ENCODE measurements at places on chromosomes 11 and 22.

DNA sequence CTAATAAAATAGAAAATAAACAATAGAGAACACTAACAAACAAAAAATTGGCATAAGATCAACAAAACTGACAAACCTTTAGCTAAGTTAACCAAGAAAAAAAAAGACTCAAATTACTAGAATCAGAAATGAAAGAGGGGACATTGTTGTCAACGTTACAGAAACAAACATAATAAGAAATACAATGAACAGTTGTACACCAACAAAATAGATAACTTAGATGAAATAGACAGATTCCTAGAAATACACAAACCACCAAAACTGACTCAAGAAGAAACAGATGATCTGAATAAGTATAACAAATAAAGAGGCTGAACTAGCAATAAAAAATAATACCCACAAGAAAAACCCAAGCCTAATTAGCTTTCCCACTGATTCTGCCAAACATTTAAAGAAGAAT lies 34.7 kb upstream of the TMPRSS4 start:
- no peak for DNase-seq

- DNase-seq: peak; percentile 3
These were observed 37.9 kb upstream of the NUP160 start for GRCh38 chr11:47886096-47886495.

GRCh38 chr11:15198284-15198683 lies 83.6 kb downstream of the INSC start:
- no peak for DNase-seq

- peak; percentile 24 for DNase-seq
These were observed 17.5 kb downstream of the FGF3 start for GRCh38 chr11:69801513-69802335.

- no peak for DNase-seq
These were observed 7.4 kb downstream of the HBG1 start for GRCh38 chr11:5242208-5242607.

GRCh38 chr22:22934543-22935055 lies 47.0 kb downstream of the IGLL5 start:
- no peak for DNase-seq

- DNase-seq: no peak
These were observed 438 bp downstream of the ZW10 start for GRCh38 chr11:113773092-113773415.

- no peak for DNase-seq
These were observed 56.0 kb downstream of the ZBTB16 start for GRCh38 chr11:114115451-114115928.

GRCh38 chr11:72924568-72925190 lies 110.5 kb downstream of the ATG16L2 start:
- no peak for DNase-seq

DNA sequence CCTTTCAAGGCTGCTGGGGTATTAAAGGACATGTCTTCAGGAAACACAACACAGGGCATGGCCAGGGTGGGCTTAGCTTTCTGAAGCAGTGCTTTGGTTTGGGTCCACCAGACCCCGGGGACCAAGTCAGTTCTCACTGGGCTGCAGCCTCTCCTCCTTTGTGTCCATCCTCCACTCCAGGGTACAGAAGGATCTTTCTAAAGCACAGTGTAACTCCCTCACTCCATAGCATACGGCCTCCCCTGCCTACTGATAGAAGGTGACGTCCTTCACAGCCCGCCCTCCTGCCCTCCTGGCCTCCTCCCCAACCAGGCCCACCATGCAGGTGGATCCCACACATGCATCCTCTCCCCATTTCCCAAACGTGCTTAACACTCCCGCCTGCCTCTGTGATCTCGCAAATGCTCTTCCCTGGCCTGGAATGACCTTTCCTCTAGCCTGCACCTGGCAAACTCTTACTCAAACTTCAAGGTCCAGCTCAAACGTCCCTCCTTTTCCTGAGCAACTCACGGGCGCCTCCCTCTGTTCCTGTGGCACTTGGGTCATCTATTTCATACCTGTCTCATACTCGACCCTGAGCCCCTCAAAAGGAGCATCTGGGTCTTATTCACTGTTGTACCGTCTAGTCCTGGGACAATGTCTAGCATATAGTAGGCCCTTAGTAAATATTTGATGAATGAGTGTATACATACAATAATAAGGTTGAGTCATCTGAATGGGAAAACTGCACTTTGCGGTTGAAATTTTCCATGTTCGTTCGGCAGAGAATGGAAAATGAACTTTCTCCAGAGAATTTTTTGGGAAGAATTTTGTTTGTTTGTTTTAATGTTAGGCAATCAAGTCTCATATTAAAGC lies 187.7 kb downstream of the EFCAB6 start:
- no peak for DNase-seq

- peak; percentile 92 for DNase-seq
These were observed 812 bp downstream of the FADD start for GRCh38 chr11:70203751-70204465.

- DNase-seq: no peak
These were observed 60.2 kb upstream of the HMGXB4 start for GRCh38 chr22:35197071-35197470.

DNA sequence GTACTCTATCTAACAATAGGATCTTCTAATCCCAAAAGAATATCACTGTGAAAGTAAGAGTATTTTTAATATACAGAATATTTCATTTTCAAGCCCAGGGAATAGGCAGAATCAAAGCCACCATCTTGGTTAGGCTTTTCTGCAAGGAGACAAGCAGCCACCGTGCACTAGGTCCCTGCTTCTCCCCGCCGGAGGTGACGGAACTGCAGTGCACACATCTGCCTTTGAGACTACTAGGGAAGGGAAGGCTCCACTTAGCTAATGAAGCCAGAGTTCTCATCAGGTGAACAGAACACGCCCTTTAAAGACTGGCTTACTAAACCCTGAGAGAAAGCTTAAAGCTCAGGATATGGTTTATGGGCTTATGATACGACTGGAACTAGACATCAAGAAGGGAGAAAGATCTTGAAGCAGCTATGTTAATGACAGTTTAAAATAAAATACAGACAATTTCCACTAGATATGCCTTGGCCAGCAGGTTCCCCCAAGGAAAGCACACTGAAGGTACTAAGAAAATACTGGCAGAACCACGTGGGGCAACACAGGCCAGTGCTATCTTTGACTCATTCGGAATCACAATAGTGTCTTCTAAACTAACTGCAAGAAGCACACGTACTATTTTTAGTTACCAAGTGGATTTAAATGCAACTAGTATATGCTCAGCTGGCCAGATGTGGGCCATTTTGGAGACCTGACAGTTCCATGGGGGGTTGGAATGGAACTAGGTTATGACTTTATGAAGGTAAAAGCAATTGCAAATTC lies 127.4 kb upstream of the LMO1 start:
- DNase-seq: no peak

DNA sequence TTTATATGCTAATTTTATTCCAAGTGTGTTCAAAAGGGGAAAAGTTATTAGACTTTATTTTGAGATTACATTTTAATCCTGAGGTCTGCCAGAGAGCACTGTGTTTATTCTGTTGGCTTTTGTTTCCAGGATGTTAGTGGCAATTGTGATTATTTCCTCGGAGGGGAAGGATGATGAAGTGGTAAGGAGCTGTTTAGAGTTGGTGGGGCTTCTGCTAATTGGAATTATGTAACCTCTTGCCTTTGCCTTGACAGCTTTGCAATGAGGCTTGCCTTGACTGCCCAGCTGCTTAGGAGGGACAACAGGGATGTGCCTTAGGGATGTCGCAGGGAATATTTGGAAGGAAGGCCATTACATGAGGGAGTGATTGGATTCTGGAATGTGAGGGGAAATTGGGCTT lies 89.7 kb upstream of the E2F8 start:
- DNase-seq: no peak

- no peak for DNase-seq
These were observed 726.4 kb downstream of the BRD1 start for GRCh38 chr22:49101225-49101624.

DNA sequence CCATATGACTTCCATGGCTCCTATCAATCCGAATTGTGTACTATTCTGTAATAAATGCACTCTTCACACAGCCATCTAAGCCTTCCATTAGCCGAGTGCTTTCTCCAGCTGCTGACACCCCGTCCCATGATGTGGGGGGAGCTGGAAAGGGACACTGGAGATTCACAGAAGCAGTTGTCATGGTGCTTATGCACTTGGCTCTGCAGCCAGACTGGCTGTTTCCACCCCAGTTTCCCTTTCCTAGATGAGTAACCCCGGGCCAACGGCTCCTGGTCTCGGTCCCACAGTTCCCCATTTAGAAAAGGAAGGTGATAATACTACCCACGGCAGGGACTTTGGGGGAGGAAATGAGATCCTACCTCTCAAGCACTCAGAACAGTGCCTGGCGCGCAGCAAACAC lies 244.9 kb upstream of the SYN3 start:
- DNase-seq: no peak

DNA sequence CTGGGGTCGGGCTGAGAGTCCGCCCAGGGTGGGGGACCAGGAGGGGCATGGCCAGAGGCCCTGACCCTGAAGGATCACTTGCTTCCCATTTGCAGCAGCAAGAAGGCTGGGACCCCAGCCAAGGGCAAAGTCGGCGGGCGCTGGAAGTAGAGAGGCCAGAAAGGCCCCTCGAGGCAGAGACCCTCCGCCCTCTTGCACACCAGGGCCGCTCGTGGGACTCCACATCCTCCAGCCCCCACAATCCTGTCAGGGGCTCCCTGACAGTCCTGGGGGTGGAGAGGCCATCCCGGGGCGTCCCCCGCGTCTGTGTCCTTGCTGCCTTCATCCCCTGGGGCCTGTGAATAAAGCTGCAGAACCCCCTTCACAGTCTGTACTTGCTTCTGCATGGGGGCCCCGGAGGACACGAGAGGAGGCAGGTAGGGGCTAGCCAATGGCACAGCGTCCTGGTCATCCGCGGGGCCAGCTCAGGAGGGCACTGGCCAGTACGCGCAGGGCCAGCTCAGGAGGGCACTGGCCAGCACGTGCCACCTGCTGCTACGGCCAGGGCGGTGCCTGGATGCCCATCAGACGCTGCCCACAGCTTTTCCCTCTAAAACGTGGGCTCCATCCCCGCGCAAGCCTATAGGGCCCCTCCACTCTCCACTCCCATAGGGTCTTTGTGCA lies 8.7 kb upstream of the MRPL23 start:
- no peak for DNase-seq

GRCh38 chr22:40764763-40765441 lies 54.2 kb downstream of the SLC25A17 start:
- DNase-seq: peak; percentile 6

DNA sequence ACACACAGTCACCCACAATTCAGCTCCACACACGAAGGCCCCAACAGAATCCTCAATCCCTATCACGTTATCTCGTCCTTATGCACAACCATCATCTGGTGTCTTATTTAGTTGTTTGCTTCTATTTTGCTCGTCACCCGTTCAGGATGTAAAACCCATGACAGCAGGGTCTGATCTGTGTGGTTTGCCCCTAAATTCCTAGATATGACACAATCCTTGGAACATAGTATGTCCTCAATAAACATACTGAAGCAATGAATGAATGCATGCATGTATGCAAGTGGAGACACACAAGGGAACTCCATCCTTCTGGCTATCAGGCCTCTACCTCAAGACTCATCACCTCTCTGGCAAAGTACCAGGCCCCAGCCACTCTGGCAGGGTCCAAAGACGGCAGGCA lies 20.2 kb downstream of the STARD10 start:
- no peak for DNase-seq

- DNase-seq: no peak
These were observed 24.6 kb downstream of the STIM1 start for GRCh38 chr11:3879967-3880542.

- DNase-seq: peak; percentile 4
These were observed 9.8 kb downstream of the SLC22A6 start for GRCh38 chr11:62974848-62975522.

DNA sequence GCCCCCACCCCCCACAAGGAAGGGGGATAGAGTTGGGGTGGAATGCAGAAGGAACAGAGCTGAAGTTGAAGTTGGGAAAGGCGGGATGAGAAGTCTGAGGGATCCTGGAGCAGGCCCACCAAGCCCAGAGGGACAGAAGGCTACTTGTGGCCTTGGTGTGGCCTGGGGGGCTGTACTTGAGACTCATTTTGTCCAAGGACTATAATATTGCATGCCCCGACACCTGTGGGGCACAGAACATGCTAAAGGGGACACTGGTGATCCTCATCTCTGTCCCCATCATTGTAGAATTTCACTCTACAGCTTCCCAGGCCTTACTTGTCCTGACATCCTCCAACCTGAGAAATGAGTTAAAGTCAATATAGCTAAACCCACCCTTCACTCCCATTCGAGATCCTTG lies 1.3 kb downstream of the ESAM start:
- DNase-seq: no peak
